Activated T-helper 17 cell treated with anti-CD3 and anti-CD28 coated beads, Interleukin-2, amount 50 U/mL, for 72 hours (primary cell): ENCODE measurements at places on chromosomes 4 and X. TPM values are rescaled to one million over a fixed set of nuclear protein-coding genes. Genes with fewer than 3 reads are reported as not detected.

DNA sequence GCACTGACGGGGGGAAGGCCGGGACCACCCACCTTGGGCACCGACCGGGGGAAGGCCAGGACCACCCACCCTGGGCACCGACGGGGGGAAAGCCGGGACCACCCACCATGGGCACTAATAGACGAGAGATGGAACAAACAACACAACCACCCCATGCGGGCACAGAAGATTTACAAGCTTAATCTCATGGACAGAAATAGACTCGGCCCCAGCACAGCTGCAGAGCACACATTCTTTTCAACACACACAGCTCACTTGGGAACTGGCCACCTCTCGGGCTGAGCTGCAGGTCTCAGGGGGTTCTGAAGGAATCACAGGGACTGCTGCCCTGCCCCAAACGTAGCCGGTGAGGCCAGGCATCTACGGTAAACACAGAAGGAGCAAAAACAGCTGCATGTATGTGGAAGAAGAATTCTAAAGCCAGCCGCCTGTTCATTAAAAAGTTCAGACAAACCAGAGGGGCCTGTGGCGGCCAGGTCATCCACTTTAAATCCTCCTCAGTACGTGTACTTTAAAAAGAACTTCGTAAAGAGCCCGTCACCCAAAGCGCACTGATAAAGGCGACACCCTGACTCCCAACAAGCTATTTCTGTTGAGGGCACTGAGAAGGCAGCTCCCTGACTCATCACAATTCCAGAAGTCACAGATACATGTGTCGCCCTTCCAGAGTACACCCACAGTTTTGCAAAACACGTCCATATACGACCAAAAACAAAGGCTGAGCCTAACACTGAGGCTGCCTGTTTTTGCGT is 17.7 kb downstream of the PPP2R3B start:
- ATAC-seq: no peak

GAGE12D gene
- not detected for total RNA-seq

IL15 gene
- 3.4 TPM for total RNA-seq

DNA sequence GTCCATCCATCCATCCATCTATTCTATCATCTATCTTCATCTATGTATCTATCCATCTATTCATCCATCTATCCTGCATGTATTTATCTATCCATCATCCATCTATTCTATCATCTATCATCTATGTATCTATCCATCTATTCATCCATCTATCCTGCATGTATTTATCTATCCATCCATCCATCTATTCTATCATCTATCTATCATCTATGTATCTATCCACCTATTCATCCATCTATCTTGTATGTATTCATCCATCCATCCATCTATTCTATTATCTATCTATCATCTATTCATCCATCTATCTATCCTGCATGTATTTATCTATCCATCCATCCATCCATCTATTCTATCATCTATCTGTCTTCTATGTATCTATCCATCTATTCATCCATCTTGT is 65.9 kb upstream of the PPP2R3B start:
- no peak for ATAC-seq

ABCB7 gene
- total RNA-seq: 76.9 TPM

PLP1 gene
- not detected for total RNA-seq

DNA sequence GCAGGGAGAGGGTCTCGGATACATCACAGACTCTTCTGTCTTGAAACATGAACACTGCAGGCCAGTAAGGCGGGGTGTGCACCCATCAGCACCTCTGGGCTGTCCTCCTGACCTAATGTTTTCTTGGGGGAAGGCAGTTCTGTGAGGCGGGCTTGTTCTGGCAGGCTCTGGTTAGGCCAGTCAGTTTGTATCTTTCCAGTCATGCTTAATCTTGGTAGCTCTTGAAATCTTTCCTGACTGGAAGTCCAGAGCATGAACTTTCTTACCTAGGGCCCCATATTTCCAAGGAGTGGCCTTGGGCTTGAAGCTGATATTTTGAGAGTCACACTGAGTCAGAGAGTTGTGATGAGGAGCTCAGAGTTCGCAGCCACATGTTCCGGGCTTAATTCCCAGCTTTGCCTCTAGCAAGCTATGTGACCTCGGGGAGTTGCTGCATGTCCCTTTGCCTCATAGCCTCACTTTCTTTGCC is 54.2 kb upstream of the RASSF6 start:
- ATAC-seq: no peak

DNA sequence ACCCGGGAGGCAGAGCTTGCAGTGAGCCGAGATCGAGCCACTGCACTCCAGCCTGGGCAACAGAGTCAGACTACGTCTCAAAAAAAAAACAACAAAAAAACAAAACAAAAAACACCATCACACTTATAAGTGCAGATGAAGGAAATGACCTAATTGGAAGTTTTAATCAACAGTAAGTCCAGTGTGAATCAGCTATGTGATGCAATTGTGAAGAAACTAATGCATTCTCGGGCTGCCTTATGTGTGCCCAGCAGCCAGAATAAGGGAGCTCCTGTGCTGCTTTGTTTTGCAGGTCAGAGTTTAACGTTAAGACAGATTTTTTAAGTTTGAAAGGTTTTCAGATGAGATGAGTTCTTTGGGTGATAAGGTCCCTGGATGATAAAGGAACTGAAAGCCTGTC is 10.8 kb downstream of the DAPP1 start:
- ATAC-seq: no peak

SLC30A9 gene
- total RNA-seq: 45.7 TPM

GRCh38 chrX:149453030-149453429 is 52.1 kb downstream of the IDS start:
- no peak for ATAC-seq

NWD2 gene
- total RNA-seq: not detected

CSAG1 gene
- total RNA-seq: not detected

FNIP2 gene
- 33.4 TPM for total RNA-seq

CDKL5 gene
- 1.7 TPM for total RNA-seq

PPP4R3C gene
- not detected for total RNA-seq

GRCh38 chr4:66736606-66737005 is 808.7 kb downstream of the CENPC start:
- no peak for ATAC-seq
